ENCODE measurements at places on chromosomes 12 and 14.

- no peak for DNase-seq
These were observed 35.8 kb upstream of the SPPL3 start for GRCh38 chr12:120940006-120940405.

GRCh38 chr12:121773011-121773777 is 20.3 kb downstream of the RHOF start:
- DNase-seq, result peak; percentile 65

- DNase-seq, result no peak
These were observed 209.7 kb upstream of the CDKN3 start for GRCh38 chr14:54186821-54187763.

GRCh38 chr12:109288571-109288970 is 20.5 kb downstream of the FOXN4 start:
- no peak for DNase-seq

- DNase-seq, result no peak
These were observed 506 bp upstream of the TBX5 start for GRCh38 chr12:114406316-114406983.

DNA sequence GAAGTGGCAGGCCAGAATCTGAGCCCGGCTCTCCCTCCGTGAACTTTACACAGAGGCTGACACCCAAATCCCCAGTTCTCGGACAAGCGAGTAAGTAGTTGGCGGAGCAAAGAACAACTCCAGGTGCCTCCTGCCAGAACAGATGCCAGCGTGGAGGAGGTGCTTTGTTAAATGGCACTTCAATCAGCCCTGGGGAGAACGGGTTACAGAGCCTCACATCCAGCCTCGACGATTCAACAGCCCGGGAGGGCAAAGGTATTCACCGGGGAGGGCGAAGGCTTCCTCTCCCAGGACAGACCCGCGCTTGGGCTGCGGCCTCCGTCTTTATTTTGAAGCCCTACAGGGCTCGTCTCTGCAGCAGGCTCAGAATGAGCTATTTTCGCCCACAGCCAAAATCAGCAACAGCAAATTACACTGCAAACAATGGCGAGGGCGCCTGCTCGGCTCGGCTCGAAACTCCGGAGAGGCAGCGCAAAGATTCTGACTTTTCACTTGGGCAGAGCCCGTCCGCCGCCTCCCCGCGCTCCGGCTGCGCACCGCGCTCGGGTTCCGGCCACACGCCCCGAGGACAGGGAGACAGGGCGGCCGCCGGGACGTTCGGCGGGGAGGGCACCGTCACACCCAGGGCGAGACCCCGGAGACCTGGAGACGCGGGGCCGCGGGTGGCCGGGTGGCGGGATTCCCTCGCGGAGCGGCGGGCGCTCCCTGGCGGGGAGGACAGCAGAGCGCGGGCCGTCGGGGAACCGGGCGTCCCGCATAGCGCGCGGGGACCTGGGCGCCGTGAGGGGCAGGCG is 811 bp downstream of the TMCC3 start:
- DNase-seq, result no peak

GRCh38 chr12:6745741-6746525 is 7.0 kb downstream of the MLF2 start:
- DNase-seq, result no peak

- DNase-seq, result no peak
These were observed 18.9 kb upstream of the CERS5 start for GRCh38 chr12:50185970-50186663.

DNA sequence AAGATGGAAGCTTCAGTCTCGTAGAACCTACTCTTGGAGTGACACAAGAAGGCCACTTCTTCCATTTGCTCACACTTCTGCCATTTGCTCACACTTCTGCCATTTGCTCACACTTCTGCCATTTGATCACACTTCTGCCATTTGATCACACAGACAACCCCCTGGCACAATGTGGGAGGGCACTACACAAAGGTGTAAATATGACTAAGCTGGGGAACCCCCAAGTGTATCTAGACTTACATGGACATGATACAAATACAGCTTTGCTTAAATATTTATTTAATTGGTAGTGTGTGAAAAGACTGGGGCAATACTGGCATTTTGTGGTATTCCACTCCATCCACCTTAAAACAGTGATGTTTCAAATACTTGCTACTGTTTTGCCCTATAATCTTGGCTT is 296.2 kb upstream of the PPFIA2 start:
- no peak for DNase-seq

GRCh38 chr14:90808759-90809529 is 7.3 kb downstream of the TTC7B start:
- DNase-seq, result no peak

- no peak for DNase-seq
These were observed 986.1 kb upstream of the FLRT2 start for GRCh38 chr14:84543859-84544258.

DNA sequence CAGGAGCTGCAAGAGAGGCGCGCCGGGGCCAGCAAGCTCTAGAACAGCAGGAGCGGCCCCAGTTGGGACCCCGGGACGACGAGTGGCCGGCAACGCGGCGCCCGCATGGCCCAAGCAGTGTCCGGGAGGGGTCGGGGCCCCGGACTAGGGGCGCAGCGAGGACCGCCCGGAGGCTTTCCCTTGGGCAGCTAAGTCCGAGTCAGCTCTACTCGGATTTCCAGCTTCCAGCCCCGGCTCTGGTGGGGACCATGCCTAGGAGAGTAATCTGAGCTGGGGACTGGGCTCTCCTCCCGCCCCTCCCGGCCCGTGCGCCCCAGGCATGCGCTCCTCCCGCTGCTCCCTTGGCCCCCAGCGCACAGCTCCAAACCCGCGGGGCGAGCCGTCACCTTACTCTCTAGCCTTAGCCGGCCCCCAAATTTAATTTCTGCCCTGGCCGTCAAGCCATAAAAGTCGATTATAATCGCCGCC is 41.6 kb upstream of the CAPRIN2 start:
- DNase-seq, result no peak

DNA sequence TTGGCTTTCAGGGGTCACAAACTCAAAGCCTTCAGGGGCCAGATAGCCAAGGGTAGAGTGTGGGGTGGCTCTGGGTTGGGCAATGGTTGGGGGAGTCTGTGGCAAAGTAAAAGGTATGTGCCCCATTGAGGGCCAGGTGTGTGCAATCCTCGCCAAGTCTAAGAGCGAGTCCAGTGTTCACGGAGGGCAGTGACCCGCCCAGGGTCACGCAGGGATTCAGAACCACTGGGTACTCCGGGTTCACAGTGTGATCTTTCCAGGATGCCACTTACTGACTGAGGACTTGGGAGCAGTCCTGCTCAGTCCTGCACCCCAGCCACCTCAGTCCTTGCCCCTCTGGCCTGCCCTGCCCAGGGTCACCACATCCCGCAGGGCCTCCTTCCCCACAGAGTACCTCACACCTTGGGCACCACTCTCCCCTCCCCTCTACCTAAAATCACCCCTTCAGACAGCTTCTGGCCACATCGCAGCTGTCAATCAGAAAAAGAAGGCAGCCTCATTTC is 15.7 kb downstream of the ZDHHC22 start:
- no peak for DNase-seq

DNA sequence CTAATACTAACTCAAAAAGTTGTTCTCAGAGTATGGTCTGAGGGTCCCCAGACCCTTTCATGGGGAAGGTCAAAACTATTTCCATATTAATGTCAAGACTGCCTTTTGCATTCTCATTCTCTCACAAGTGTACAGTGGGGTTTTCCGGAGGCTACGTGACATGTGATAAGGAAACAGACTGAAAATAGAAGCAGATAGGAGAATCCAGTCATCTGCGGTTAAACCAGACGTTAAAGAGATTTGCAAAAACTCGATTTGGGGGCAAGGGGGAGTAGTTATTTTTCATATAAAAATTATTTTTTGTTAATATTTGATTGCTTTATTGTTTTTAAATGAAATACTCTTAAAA is 1.0 kb upstream of the NAP1L1 start:
- peak; percentile 9 for DNase-seq

DNA sequence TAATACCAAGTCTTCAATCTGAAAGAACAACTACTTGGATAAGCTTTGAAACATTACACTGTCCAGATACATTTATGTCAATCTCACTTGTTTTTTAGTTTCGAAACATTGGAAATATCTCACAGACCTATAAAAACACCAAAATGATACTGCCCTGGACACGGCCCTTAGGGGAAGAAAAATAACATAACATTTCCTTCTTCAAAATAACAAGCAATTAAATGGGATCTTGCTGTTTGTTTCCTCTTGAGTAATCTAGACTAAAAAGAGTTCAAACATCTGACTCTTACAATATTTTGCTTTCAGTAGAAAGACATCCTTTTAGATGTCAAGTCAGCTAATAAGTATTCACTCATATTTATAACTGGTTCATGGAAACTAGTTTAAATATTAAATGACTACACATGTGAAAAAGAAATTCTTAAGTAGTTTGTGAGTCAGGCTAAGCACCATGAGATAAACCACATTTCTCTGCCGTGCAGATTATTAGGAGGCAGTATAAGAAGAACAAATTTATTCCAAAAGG is 87.5 kb downstream of the EPS8 start:
- DNase-seq, result no peak

- DNase-seq, result no peak
These were observed 61.6 kb downstream of the SERPINA3 start for GRCh38 chr14:94673781-94674231.

GRCh38 chr12:71710276-71711125 is 24.6 kb downstream of the TMEM19 start:
- DNase-seq, result no peak

DNA sequence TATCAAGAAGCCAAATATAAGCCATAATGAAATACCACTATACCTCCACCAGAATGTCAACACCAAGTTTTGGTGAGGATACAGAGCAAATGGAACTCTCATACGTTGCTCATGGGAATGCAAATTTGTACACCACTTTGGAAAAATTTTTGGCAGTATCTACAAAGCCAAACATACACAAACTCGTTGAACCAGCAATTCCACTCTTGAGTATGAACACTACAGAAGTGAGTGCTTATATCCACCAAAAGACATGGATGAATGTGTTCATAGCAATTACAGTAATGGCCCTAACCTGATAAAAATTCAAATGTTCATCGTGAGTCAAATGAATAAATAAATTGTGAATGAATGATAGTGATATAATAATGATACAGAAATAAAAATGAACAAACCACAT is 24.8 kb downstream of the C12orf71 start:
- DNase-seq, result no peak

GRCh38 chr14:83289390-83289789 is 1755.7 kb upstream of the SEL1L start:
- DNase-seq, result no peak

DNA sequence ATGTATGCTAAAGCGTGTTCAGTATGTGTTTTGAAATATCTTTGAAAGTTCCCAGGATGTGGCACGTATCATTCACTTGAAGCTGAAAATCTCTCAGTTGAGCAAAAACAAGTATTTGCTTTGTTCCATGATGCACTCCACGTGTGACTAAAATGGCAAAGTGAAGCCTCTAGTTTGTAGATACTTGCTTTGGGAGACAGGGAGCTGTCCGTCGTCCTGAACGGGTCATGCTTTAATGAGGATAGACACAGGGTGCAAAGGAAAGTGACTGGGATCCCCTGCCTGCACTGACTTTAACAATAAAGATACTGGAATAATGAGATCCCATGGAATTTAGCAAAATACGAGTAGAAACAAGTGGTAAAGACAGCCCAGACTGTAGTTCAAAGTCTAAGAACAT is 991.4 kb downstream of the NRXN3 start:
- no peak for DNase-seq

- no peak for DNase-seq
These were observed 120.7 kb downstream of the ESRRB start for GRCh38 chr14:76496595-76496994.

DNA sequence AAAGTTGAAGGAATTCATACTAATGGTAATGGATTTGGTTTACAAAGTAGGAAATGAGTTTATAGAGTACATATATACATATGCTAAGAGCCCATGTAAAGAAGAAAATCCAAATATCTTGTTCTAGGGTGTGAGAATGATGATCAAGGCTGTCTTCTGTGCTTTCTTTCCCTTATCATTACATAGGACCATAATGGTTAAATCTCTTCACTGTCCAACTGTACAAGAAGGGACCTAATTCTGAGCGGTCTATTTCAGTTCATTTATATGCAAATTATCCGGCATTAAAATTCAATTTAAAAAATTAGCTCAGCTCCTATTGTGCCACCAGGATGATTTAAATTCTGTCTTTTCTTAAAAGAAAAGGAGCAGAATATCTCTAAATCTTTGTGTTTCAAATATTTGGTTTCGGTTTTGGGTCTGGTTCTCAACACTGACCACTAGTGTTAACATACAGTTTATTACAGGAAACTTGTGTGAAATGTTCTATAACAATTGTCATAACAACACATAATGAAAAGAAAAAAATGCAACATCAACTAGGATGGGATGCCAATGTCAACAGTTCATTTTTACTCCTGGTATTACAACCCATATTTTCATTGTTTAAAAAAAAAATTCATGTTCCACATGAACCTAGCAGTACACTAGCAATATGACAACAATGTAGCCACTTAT is 16.8 kb downstream of the OR4K1 start:
- DNase-seq, result no peak

- no peak for DNase-seq
These were observed 62.7 kb downstream of the FBXO34 start for GRCh38 chr14:55333711-55334485.

- DNase-seq, result no peak
These were observed 472.1 kb downstream of the BCL11B start for GRCh38 chr14:98799891-98800290.

GRCh38 chr12:9037431-9037830 is 48.1 kb downstream of the KLRG1 start:
- no peak for DNase-seq

DNA sequence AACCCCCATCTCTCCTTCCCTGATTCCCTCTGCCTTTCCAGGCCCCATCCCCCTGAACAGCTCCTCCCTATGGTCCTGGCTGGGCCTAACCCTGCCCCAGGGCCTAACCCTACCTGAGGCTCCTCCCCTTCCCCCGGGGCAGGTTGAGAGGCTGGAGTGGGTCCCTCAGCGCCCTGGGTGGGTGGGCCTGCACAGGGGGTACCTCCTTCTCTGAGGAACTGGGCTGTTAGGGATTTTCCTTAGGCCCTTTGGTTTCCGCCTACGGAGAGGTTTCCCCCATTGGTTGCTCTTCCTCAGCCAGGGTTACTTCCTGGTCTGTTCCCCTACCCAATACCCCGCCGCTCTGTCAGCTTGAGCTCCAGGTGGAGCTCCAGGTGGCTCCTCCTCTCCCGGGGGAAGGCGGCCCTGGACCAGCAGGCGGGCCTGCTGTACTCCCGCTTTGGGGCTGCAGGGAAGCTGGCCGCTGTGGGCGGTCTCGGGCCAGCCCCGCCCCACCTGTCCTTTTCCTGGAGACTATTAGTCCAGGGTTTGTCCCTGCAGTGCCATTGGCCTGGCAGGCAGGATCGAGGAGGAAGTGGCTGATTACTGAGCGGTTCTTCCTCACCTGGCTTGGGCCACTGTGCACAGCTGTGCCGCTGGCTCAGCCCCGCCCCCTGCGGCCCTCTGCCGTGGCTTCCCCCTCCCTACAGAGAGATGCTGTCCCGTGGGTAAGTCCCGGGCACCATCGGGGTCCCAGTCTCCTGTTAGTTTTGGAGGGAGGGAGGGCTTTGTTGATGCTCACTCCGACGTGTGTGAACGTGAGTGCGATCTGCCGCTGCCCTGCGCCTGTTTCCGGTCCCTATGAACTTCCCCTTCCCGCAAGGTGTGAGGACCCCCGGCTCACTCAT is 2.5 kb downstream of the C12orf57 start:
- no peak for DNase-seq

GRCh38 chr14:68941820-68942219 is 37.3 kb downstream of the ACTN1 start:
- DNase-seq, result no peak
